ENCODE measurements at places on chromosomes 5 and 9. TPM values are rescaled to one million over a fixed set of nuclear protein-coding genes. Genes with fewer than 3 reads are reported as not detected.

SLC6A19 gene
- total RNA-seq: not detected

GHR gene
- 22.4 TPM for total RNA-seq

CARD6 gene
- 10.6 TPM for total RNA-seq

NIM1K gene
- 0.34 TPM for total RNA-seq

RNF44 gene
- 26.6 TPM for total RNA-seq

ZDHHC11B gene
- 15.4 TPM for total RNA-seq

KIF2A gene
- 11.6 TPM for total RNA-seq

IL3 gene
- not detected for total RNA-seq

FOXD4L5 gene
- not detected for total RNA-seq

OTP gene
- not detected for total RNA-seq

FBP2 gene
- 0.62 TPM for total RNA-seq

FCN2 gene
- not detected for total RNA-seq

ADAMTS19 gene
- total RNA-seq: 2.4 TPM

NR4A3 gene
- total RNA-seq: 92.1 TPM

NUTM2G gene
- not detected for total RNA-seq

MRPL36 gene
- total RNA-seq: 47.3 TPM

VLDLR gene
- 95.8 TPM for total RNA-seq

FXN gene
- 27.7 TPM for total RNA-seq

OSMR gene
- 24.9 TPM for total RNA-seq

LCN12 gene
- 11.9 TPM for total RNA-seq

GABRA1 gene
- total RNA-seq: not detected

ZFP37 gene
- total RNA-seq: 2.0 TPM

IL33 gene
- 50.1 TPM for total RNA-seq

PCDHB11 gene
- total RNA-seq: 1.8 TPM

DMRT2 gene
- not detected for total RNA-seq

PCDHB13 gene
- total RNA-seq: 5.3 TPM

FAM221B gene
- not detected for total RNA-seq

C1QTNF3 gene
- total RNA-seq: 2.5 TPM

SPATA6L gene
- 1.3 TPM for total RNA-seq
